ENCODE measurements at places on chromosomes 7 and 10.

DNA sequence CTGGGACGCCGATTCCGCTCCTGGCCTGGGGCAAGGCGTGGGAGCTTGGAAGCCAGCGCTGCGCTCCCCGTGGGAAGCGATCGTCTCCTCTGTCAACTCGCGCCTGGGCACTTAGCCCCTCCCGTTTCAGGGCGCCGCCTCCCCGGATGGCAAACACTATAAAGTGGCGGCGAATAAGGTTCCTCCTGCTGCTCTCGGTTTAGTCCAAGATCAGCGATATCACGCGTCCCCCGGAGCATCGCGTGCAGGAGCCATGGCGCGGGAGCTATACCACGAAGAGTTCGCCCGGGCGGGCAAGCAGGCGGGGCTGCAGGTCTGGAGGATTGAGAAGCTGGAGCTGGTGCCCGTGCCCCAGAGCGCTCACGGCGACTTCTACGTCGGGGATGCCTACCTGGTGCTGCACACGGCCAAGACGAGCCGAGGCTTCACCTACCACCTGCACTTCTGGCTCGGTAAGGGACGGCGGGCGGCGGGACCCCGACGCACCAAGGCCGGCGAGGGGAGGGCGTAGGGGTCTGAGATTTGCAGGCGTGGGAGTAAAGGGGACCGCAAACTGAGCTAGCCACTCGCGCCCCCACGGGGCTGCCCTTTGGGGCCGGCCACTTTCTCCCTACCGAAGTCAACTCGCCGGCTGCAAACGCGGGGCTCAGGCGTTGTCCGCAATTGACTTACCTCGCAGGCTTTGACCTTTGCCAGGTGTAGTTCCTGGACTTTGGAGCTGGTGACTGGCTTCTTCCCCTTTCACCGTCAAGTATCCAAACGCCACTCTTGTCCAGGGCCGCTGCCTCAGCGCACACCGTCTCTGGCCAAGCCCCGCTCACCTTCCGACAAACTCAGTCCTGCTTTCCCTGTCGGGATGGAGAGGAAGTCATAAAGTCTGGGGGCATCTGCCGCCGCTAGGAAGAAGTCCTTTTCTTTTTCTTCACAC, at the start of gene SCIN:
SCIN (plus strand) TSS at position 187 of the 928 bp plus-strand sequence; CDS start at position 254, 67 bp downstream.
- DNase-seq = peak; percentile 9

DNA sequence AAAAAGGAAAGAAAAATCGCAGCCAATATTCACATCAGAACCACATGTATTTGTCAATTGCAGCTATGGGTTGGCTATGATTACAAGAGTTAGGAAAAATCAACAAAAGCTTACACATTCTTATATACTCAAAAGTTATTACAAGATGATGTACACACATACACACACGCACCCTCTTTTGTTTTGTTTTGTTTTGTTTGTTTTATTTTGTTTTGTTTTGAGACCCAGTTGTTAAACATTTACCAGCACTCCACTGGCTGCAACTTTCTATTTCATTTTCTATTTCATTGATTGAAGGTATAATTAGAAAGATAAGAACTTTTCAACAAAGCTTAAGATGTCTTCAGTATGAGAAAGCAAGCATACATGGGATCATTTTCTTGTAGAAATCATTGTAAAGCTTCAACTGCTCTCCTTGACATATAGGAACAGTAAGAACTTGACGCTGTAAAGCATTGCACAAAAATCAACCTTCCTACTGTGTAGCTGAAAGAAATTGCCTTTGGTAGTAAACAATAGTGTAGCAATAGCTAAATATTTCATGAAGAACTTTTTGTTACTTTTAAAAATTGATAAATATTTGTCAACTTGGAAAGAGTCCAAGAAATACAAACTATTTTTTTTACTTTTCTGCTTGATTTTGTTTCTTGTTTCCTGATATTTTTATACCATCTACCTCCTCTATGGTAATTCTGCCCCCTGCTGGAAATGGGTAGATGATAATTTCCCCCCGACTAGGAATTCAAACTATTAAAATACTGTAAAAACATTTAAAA, 205.9 kb downstream of the MBL2 start:
- peak; percentile 28 for DNase-seq

DNA sequence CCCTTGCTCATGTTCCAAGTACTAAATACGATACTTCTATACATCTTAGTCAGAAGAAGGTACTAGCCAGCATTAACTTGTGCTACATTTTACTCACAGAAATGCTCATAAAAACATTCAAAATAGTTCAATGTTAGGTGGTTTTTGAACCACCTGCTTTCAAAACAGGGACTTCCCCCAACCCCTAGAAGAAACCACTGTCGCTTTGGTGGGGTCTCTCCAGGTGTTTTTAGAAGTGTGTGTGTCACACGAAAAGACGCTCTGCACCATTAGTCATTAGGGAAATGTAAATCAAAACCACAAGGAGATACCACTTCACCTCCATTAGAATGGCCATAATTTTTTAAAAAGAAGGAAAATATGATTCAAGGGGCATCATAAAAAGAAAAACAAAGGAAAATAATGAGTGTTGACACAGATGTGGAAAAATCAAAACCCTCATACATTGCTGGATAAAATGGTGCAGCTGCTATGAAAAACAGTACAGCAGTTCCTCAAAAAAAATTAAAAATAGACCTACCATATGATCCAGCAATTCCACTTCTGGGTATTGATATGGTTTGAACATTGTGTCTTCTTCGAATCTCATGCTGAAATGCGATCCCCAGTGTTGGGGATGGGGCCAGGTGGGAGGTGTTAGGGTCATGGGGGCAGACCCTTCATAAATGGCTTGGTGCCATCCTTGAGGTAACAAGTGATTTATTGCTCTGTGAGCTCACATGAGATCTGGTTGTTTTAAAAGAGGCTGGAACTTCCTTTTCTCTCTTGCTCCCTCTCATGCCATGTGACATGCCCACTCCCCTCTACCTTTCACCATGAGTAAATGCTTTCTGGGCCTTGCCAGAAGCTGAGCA, 74.2 kb downstream of the MALSU1 start:
- DNase-seq = no peak

DNA sequence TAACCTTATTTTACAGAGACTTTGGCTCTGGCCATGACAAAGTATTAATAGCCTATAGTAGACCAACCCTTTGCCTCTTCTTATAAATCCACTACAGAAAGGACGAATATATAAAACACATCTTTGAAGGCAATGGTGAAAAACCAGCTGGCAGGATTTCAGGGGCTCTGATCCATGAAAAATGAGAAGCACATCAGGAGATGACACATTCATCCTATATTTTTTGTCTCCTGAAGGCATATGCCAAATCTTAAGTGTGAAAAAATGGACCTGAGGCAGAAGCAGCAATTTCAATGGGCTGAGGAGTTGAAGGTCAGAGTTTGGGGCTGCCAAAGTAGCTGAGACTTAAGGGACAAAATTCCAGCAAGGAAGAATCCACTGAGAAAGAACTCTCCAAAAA, 14.4 kb downstream of the RNF216 start:
- no peak for DNase-seq

- no peak for DNase-seq
Measured at GRCh38 chr7:105267244-105267643, 121.5 kb downstream of the SRPK2 start.

DNA sequence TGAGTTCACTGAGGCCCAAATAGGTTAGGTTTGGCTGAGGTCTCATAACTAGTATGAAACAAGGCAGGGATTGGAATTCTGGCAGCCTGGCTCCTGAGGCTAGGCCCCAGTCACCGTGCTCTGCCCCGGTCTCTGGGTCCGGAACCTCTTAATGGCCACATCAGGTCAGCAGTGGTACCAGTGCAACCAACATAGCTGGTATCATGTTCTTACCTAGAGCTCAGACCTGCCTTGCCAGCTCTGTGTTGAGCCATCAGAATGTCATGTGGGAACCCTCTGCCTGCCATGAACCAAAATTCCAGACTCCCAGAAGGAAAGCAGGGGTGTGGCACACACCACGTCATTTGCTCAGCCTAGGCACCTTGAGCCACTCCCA, 56.5 kb downstream of the ZNF467 start:
- DNase-seq = no peak

GRCh38 chr7:83457022-83457892, 191.7 kb downstream of the SEMA3E start:
- DNase-seq = no peak

DNA sequence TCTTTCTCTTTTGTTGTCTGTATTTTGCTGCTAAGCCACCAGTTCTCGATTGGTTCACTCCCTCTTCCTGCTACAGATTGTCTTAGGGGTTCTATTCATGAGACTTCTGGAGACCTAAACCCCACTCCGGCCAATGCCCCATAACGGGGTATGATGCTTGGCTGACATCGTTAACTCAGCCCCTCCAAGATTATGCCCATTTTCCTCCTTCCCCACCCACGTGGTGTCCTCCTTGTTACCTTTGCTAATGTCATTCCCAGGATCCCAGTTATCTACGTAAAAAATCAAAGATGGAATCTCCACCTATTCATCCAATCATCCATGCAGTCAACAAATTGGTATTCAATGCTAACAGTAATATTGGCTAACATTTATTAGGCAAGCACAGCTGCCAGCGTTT, 228.3 kb downstream of the CAMK1D start:
- no peak for DNase-seq

- DNase-seq = peak; percentile 78
Measured at GRCh38 chr10:115417585-115418265, 324.6 kb downstream of the ATRNL1 start.

GRCh38 chr7:1175967-1176851, 16.2 kb upstream of the ZFAND2A start:
- peak; percentile 84 for DNase-seq

GRCh38 chr10:131162866-131163843, 148.4 kb downstream of the TCERG1L start:
- DNase-seq = no peak

- DNase-seq = no peak
Measured at GRCh38 chr7:11923376-11923930, 91.5 kb upstream of the THSD7A start.

- DNase-seq = no peak
Measured at GRCh38 chr10:119536508-119537025, 6.0 kb downstream of the RGS10 start.

DNA sequence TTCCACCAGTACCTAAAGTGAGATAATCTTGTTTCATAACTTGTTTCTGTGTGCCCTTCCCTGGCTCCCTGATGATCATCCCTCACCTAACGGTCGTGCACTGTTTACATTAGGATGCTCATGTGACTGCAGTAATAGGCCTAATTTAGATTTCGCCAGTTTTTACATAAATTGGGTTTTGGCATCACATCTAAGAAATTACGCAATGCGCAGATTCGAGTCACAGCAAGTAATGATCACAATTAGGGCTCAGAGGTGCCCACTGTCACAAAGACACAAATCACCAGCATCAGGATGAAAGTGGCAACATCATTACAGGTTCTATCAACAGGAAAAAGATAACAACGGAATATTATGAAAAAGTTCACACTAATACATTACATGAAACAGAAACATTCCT, 94.7 kb downstream of the LARP4B start:
- DNase-seq = no peak

DNA sequence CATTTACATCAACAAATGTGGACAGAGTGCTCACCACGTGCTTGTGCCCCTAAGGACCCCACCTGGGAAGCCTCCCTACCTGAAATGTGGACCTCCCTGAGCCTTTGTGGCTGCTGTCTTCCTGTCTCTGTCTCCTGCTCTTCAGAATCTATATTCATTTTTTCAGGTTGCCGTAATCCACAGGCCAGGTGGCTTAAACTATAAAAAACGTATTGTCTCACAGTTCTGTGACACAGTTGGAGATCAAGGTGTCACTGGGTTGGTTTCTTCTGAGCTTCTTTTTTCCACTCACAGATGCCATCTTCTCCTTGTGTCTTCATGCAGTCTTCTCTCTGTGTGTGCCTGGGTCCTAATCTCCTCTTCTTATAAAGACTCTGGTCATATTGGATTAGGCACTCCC, 5.6 kb upstream of the VSTM4 start:
- DNase-seq = no peak

DNA sequence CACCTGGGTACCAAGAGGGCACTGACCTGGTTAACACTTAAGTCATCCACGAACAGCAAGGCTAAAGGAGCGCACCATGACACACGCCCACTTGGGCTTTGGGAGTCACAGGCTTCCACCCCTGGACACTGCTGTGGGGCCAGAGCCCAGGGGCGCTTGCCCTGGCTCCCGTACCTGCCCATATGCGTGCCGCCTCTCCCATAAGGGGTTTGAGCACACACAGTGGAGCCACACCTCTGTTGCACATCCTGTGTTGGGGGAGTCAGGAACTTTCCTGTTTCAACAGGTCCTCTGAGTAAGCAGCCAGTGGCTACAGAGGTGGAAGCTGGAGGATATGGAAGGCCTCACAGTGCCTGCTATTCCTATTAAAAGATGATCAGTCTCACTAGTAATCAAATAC, 152.0 kb downstream of the REEP3 start:
- DNase-seq = no peak

- DNase-seq = no peak
Measured at GRCh38 chr10:133110133-133110532, 22.4 kb downstream of the ADGRA1 start.

GRCh38 chr7:1541431-1542162, 11.1 kb downstream of the MAFK start:
- DNase-seq = no peak

- DNase-seq = peak; percentile 85
Measured at GRCh38 chr10:114876602-114877300, 55.2 kb downstream of the FHIP2A start.

- no peak for DNase-seq
Measured at GRCh38 chr7:107090457-107090856, 46.0 kb downstream of the PRKAR2B start.

DNA sequence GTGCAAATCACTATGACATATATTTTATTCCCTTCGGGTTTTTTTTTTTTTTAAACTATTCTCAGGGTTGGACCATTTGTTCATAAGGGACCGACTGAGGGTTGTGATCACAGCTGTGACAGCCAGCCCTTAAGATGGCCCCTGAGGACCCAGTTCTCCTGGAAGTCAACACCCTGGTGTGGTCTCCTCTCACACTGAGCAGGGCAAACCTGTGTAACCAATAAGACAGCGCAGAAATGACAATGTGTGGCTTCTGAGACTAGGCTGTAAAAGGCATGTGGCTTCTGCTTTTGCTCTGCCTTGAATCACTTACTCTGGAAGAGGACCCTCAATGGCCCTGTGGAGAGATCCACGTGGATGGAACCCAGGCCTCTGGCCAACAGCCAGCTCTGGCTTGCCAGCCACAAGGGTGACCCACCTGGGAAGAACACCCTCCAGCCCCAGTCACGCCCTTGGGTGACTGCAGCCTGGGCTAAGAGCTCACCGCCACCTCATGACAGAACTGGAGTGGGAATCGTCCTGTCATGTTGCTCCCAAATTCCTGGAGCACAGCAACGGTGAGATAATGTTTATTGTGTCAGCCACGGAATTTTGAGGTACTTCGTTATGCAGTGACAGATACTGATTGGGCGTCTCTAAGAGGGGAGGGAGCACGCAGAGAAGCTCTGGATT, 127.1 kb downstream of the CLEC2L start:
- DNase-seq = no peak

DNA sequence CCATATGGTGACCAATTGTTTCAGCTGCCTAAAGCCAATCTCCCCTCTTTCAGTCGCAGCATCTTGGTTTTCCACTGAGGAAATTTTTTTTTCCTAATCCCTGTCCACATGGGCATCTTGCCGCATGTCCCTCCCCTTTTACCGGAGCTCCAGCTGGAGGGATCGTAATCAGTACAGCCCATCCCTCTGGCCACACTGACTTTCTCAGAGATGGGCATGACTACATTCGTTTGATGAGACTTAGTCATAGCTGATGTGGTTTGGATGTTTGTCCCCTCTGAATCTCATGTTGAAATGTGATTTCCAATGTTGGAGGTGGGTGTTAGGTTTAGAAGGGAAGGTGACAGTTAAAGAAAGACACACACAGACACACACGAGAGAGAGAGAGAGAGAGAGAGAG, 186.8 kb upstream of the CXCL12 start:
- no peak for DNase-seq

GRCh38 chr10:73644015-73644743, 2.9 kb upstream of the MYOZ1 start:
- DNase-seq = peak; percentile 77

GRCh38 chr10:72315611-72316385, 38.9 kb downstream of the DNAJB12 start:
- DNase-seq = no peak

All from HEK293T (cell line).